ENCODE measurements at places on chromosomes 13 and 19.
A peak's percentile ranks its signal among the peaks of the same experiment; 100 is the strongest.

DNA sequence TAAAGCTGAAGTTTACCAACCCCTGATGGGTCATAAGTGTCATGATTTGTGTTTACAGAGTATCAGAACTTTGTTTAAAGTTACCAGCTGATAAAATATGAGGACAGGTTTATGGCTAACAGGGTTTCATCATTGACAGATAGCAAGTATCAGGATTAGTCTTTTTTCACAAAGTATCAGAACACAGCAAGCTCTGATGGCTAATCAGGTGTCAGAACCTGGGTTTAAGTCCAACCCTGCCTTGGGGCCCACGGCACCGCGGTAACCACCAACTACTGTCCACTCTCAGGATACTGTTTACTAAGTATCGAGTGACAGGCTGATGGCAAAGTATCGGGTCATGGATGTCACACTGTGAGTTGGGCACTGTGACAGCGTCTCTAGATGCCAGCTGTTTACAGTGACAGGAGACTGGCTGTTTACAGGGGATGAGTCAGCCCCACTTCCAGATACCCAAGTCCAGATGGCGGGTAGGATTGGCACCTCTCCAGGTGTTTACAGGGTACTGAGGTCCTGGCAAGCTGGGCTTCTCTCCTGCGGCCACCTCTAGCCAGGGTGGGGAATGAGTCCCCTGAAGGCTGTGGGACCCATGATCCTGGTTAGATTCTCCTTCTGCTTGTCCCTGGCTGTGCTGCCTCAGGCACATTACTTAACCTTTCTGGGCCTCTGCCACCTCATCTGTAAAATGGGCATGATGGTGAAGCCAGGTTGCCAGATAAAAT is 21.8 kb downstream of the ARRDC2 start:
- DNase-seq, result no peak

DNA sequence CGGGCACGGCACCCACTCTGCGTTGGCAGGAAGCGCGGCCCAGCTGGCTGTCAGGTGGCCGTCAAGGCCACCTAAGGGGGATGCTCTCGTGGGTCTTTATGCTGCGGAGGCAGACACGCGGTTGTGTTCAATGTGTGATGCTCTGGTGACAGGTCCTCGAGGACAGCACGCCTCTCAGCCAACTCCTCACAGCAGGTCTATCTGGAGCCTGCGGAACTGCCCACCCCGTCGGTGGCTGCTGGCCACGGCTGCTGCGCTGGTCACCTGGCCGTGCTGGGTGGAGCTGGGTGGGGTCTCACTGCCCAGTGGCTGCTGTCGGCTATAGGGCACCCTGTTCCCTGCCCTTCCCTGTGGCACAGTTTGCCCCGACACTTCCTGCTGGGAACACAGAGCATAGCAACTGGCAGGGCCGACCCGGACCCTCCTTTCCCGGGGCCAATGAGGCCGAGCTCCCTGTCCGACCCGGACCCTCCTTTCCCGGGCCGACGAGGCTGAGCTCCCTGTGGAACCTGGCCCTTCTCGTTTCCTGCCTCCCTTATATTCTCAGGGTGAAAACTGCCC is 14.3 kb upstream of the F7 start:
- DNase-seq, result no peak

GRCh38 chr19:45790942-45791341 is 1.7 kb downstream of the DMWD start:
- no peak for DNase-seq

- no peak for DNase-seq
Measured at GRCh38 chr13:75437582-75438318, 44.2 kb downstream of the TBC1D4 start.

GRCh38 chr19:405121-405965 is 3.6 kb downstream of the C2CD4C start:
- peak; percentile 5 for DNase-seq

- DNase-seq, result no peak
Measured at GRCh38 chr19:49295208-49295880, 29.6 kb downstream of the SLC6A16 start.

GRCh38 chr13:91805605-91806004 is 407.2 kb downstream of the GPC5 start:
- DNase-seq, result no peak

GRCh38 chr13:75481176-75482069 is 546 bp downstream of the TBC1D4 start:
- no peak for DNase-seq

GRCh38 chr13:41203810-41204209 is 9.4 kb upstream of the KBTBD7 start:
- DNase-seq, result no peak

DNA sequence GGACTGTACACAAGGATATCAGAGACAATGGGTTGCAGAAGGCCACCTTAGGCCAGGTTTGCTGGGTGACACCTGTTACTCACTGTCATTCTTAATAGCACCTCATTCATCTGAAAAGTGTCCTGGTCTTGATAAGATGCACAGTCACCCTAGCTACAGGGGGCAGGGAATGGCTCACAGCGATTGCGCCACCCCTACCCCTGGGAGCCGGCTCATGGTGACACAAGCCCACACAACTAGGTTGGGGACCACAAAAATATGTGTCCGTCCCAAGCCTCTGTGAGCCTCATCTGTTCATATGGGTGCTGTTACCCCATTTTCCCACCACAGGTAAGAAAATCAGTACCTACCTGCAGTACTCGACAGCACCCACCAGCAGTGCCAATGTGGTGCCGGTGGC is 23.4 kb downstream of the MED26 start:
- DNase-seq, result no peak
